ENCODE measurements at places on chromosomes 12 and 14. TPM values are rescaled to one million over a fixed set of nuclear protein-coding genes. Genes with fewer than 3 reads are reported as not detected.

DNA sequence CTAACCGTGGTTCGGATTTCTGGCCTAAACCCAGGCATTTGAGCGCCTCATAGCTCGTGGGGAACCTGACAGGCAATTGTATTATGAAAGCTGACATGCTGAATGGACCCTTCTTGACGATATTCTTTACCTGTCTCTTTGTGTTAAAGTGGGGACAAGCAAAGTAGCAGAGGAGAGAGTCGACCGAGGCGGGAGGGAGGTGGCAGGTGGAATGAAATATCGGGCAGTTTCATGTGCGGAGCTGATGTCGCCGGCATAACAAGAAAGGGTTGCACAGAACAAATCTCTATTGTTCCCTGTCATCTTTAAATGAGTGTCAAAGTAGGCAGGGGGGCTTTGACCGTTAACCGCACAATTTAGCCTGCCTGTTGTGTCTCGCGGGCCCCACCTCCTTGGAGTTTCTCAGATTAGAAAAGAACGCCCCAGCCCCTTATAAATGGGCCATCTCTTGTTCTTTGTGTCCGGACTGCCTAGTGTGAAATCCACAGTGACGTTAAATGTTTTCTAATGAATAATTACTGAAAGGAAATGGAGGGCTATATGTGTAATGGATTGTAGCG, 11.5 kb downstream of the MYO1H start:
- no peak for DNase-seq
- H3K4me3 ChIP-seq, result no peak overlapping the region
- H3K27me3 ChIP-seq, result peaks cover 18% of the 10 kb centered on the region
- H3K36me3 ChIP-seq, result no peaks in the 10 kb centered on the region
- H3K4me1 ChIP-seq, result no peaks in the 10 kb centered on the region

DNA sequence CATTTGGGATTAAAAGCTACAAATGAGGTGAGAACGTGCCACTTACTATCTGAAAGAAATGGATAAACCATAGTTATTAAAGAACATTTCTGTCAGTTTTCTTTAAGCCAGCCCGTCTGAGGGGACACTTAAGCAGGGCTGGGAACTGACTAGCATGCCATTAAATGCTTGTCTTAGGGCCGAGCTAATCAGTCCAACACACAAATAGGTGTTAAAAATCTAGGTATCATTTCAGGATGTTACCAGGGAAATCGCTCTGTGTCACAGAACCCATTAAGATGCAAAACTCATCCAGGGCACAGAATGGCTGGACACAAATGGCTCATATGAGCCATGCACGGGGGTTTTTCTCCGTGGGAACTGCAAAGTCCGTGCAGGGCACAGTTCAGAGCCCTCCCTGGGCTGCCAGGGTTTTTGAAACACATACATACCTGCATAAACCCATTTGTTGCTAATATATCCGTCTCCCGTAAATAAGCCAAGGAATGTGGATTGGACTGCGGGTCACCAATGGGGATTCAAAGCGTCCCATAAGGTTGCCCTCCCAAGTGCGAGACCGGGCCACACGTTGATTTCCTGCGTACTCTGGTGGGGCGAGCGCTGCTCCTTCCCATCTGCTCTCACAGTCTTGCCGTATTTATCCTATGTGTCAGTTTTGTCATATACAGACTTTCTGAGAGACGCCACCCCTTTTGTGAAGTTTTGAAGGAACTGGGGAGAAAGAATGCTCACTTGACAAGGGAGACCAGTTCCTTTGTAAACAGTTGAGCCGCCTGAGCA, 5.4 kb upstream of the GSC start:
- H3K4me3 ChIP-seq, result no peak overlapping the region
- peaks cover 76% of the 10 kb centered on the region for H3K27me3 ChIP-seq
- no peak overlapping the region for H3K27ac ChIP-seq
- H3K36me3 ChIP-seq, result no peaks in the 10 kb centered on the region
- no peaks in the 10 kb centered on the region for H3K4me1 ChIP-seq
- no peak for DNase-seq

DNA sequence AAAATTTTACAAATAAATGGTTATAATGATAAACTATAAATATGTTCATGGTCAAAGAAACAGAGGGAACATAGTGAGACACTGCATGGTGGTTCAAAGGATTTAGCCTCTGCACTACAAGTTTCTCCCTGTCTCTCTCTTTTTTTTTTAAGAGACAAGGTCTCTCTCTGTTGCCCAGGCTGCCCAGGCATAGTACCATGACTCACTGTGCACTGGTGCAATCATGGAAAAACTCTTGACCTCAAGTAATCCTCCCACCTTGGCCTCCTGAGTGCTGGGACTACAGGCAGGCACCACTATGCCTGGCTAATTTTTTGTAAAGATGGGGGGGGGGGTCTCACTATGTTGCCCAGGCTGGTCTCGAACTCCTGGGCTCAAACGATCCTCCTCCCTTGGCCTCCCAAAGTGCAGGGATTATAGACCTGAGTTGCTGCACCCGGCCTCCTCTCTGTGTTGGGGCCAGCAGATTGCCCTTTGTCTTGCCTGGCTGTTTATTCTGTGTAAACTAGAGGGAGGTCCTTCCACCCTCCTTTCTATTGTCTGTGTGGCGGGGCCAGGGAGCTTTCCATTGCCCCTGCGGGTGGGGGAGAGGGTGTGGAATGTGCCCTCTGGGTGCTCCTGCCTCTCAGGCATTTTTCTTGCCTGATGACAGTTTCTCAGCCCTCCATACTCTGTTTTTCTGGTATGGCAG, 22.1 kb downstream of the MTHFD1 start:
- peak; percentile 67 for DNase-seq
- no peaks in the 10 kb centered on the region for H3K27me3 ChIP-seq
- no peak overlapping the region for H3K4me3 ChIP-seq
- peaks cover 14% of the 10 kb centered on the region for H3K4me1 ChIP-seq
- H3K27ac ChIP-seq, result peak overlapping the region; percentile 35
- peaks cover 55% of the 10 kb centered on the region for H3K36me3 ChIP-seq

GRCh38 chr12:118649765-118650585, 273.6 kb downstream of the SUDS3 start:
- no peak overlapping the region for H3K27ac ChIP-seq
- H3K4me3 ChIP-seq, result no peak overlapping the region
- H3K4me1 ChIP-seq, result no peaks in the 10 kb centered on the region
- no peak for DNase-seq

Gene TBX5
- total RNA-seq, result not detected

- H3K36me3 ChIP-seq, result peaks cover 61% of the 10 kb centered on the region
- DNase-seq, result peak; percentile 41
- no peaks in the 10 kb centered on the region for H3K27me3 ChIP-seq
- no peak overlapping the region for H3K4me3 ChIP-seq
These were observed 12.0 kb downstream of the CLSTN3 start for GRCh38 chr12:7142056-7142644.

GRCh38 chr12:93772003-93772700, 95.0 kb downstream of the CRADD start:
- no peaks in the 10 kb centered on the region for H3K27me3 ChIP-seq
- H3K36me3 ChIP-seq, result no peaks in the 10 kb centered on the region
- DNase-seq, result no peak
- no peaks in the 10 kb centered on the region for H3K4me1 ChIP-seq
- H3K27ac ChIP-seq, result no peak overlapping the region

Gene PPP1R1A
- total RNA-seq, result 0.20 TPM

Measured in HepG2 (cell line).